Activated CD8-positive, alpha-beta memory T cell treated with anti-CD3 and anti-CD28 coated beads, Interleukin-2, amount 10 ng/mL, durations not matched to agents 7 days and 5 days (primary cell): ENCODE measurements at places on chromosomes 4 and X. TPM values are rescaled to one million over a fixed set of nuclear protein-coding genes. Genes with fewer than 3 reads are reported as not detected.
A peak's percentile ranks its signal among the peaks of the same experiment; 100 is the strongest.

- peak; percentile 52 for DNase-seq
Observed at GRCh38 chrX:106894392-106894909, 8.7 kb downstream of the RIPPLY1 start.

- DNase-seq, result no peak
Observed at GRCh38 chr4:69321153-69321729, 41.0 kb downstream of the UGT2B28 start.

Gene ITGB1BP2
- total RNA-seq, result 5.6 TPM

GRCh38 chr4:169063441-169063840 lies 53.4 kb upstream of the CBR4 start:
- DNase-seq, result no peak

GRCh38 chrX:114924423-114924822 lies 93.0 kb downstream of the IL13RA2 start:
- no peak for DNase-seq

GRCh38 chrX:104987063-104987462 lies 233.4 kb downstream of the TEX13A start:
- DNase-seq, result no peak

DNA sequence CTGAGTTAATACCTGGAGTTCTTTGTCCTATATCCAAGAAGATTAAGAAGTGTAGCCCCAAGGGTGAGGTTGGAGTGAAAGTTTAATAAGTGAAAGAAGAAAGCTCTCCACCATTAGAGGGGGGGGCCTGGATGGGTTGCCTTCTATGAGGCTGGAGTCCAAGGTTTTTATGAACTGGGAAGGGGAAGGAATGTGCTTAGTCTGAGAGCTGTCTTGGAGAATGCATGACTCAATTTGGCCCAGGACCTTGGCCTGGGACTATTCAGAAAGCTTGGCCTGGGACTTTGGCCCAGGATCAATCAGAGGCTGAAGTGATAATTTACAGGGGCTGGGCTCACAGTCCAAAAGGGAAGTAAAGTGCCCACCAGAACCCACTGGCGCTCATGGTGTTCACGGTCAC lies 1049.0 kb upstream of the GRIA3 start:
- no peak for DNase-seq

Gene L1CAM
- total RNA-seq, result 3.6 TPM

- DNase-seq, result no peak
Observed at GRCh38 chr4:7021355-7021754, 21.8 kb upstream of the TADA2B start.

DNA sequence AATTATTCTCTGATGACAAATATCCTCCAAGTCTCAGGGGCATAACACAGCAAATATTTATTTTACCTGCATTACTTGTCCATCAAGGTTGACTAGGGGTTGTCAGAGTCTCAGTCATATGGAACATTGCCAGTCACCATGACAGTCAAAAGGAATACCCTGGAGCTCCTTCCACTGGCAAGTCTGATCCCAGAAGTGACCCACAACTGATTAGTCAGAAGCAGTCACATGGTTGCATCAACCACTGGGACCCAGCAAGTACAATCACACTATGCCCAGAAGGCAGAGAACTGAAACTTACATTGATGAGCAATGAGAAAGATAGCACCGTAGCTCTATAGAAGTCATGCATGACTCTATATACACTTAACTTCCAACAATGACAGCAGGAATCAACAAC lies 41.9 kb upstream of the SOD3 start:
- no peak for DNase-seq

Gene TCEAL7
- total RNA-seq, result not detected

DNA sequence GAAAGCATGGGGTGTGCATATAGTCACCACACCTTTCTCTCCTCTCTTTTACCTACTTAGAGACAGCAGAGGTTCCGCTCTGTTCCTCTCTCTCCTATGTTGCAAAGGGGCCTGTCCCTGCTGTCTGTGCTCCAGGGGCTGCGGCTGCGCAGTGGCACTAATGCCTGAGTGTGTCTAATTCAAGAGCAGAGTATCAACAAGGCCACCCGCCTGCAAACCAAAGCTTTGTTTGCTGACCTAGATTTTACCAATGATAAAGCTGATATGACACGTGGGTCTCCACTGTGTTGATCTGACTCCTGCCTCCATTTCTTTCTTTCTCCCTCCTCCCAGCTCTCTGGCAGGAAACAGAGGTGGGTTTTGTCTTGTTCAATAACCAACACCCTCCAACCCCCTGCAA lies 74.9 kb downstream of the NSG1 start:
- DNase-seq, result peak; percentile 49
